ENCODE measurements at places on chromosomes 6 and 20.
A peak's percentile ranks its signal among the peaks of the same experiment; 100 is the strongest.

- H3K27ac ChIP-seq = no peak overlapping the region
- no peaks in the 10 kb centered on the region for H3K27me3 ChIP-seq
- DNase-seq = no peak
- no peak overlapping the region for H3K4me3 ChIP-seq
- peaks cover 5% of the 10 kb centered on the region for H3K36me3 ChIP-seq
Measured at GRCh38 chr6:110658631-110659211, 156.5 kb downstream of the CDK19 start.

DNA sequence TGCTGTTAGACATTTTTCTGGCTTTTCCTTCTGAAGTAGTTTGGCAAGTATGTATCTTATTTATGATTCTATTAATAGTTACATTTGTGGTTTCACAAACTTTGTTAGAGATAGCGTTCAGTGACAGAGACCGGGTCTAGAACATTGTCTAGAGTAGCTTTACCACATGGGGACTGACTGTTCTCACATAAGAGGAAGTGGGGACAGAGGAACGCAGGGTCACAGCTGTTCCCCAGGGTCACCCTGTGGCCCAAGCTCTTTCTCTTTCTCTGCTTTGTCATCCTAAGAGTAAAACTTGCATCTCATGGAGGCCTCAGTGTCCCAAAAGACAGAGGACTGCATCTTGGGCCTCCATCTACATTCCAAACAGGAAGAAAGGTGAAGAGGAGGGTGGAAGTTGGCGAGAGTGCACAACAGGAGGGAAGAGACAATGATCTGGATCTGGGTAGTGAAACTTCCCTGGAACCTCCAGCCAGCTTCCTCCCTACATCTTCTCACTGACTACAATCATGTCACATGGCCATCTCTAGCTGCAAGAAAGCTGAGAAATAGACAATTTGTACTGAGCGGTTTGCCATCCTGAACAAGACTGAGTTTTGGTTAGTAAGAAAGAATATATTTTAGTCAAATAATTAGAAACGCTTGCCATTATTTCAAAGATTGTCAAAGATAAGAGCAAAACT, 645.8 kb upstream of the ARID1B start:
- no peaks in the 10 kb centered on the region for H3K27me3 ChIP-seq
- H3K4me3 ChIP-seq = no peak overlapping the region
- no peak overlapping the region for H3K27ac ChIP-seq
- DNase-seq = no peak

DNA sequence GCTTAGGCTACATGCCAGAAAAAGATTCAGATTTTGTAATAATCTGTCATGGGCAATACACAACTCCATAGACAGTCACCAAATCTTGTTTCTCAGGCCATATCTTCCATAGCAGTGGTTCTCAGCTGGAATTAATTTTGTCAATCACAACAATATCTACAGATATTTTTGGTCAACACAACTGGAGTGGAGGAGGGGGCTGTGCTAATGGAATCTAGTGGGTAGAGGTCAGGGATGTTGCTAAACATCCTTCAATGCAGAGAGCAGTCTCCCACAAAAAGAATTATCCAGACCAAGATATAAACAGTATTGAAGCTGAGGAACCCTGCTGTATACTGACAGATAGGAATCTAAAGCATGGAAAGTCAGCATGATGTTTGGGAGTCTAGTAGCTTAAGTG, 174.6 kb downstream of the UBE3D start:
- no peak overlapping the region for H3K27ac ChIP-seq
- DNase-seq = no peak
- peaks cover 3% of the 10 kb centered on the region for H3K4me1 ChIP-seq
- no peaks in the 10 kb centered on the region for H3K36me3 ChIP-seq
- no peaks in the 10 kb centered on the region for H3K27me3 ChIP-seq
- no peak overlapping the region for H3K4me3 ChIP-seq

DNA sequence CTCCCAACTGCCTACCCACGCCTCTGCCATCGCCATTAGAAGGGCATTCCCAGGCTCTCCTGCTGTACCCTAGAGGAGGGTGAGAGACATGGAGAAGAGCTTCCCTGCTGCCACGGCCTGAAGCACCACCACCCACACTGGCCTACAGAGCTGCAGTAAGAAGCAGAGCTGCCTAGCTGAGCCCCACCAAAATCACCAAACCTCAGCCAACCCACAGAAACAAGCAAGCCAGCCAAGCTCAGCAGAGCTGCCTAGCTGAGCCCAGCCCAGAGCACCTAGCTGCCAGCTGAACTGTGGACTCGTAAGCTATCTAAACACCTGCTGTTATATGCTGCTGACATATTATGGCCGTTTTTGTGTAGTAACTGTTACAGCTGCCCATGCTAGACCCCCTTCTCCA, 149.2 kb downstream of the PCSK2 start:
- H3K27ac ChIP-seq = no peak overlapping the region
- no peaks in the 10 kb centered on the region for H3K4me1 ChIP-seq
- H3K4me3 ChIP-seq = no peak overlapping the region
- DNase-seq = no peak

GRCh38 chr6:90080876-90081481, 186.7 kb downstream of the GJA10 start:
- DNase-seq = no peak
- H3K27me3 ChIP-seq = peaks cover 8% of the 10 kb centered on the region
- no peak overlapping the region for H3K27ac ChIP-seq
- H3K4me1 ChIP-seq = peaks cover 17% of the 10 kb centered on the region

DNA sequence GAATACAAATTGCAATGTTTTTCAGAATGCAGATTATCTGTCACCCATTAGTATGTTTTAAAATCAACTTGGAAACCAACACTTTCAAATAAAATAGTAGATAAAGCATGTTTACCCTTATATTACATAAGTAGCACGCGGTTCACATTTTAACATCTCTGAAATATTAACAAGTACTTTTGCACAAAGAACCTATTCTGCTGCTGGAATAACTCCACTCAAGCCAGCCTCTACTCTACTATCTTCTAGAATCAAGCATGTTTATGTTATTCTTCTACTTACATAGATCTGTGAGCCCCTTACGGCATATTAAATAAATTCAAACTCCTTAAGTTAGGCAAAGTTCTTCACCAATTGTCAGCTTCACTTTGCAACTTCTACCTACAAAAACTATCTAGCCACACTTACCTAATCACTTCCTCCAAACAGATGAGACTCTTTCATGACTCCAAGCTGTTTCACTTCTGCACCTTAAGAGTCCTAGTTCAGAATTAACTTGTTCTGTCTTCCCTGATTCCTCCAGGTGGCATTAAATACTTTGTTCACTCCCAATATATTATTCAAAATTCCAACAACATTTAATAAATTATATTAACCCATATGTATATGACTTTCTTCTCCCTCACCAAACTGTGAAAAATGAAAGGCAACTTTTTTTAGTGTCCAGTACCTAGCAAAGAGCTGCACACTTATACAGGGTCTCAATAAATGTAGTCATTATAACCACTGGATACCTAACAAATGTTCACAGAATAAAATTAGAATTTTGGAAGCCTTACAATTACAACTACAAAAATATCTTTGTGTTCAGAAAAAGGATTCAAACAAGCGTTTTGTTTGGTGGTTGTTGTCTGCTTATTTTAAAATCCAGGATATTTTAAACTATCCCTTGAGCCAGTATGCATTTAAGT, 12.1 kb downstream of the CEP85L start:
- H3K27ac ChIP-seq = no peak overlapping the region
- no peaks in the 10 kb centered on the region for H3K27me3 ChIP-seq
- no peak for DNase-seq

GRCh38 chr6:71292001-71292400, 3.4 kb downstream of the OGFRL1 start:
- H3K4me1 ChIP-seq = no peaks in the 10 kb centered on the region
- H3K4me3 ChIP-seq = no peak overlapping the region
- H3K27ac ChIP-seq = no peak overlapping the region
- no peaks in the 10 kb centered on the region for H3K27me3 ChIP-seq
- H3K36me3 ChIP-seq = peaks cover 6% of the 10 kb centered on the region

- no peak for DNase-seq
- H3K27me3 ChIP-seq = no peaks in the 10 kb centered on the region
- H3K36me3 ChIP-seq = no peaks in the 10 kb centered on the region
- H3K4me3 ChIP-seq = no peak overlapping the region
- H3K27ac ChIP-seq = no peak overlapping the region
Measured at GRCh38 chr20:20439602-20440190, 71.8 kb downstream of the INSM1 start.

GRCh38 chr6:11009353-11009752, 34.8 kb downstream of the ELOVL2 start:
- H3K27ac ChIP-seq = no peak overlapping the region
- peak; percentile 69 for DNase-seq
- peaks cover 49% of the 10 kb centered on the region for H3K36me3 ChIP-seq
- H3K4me3 ChIP-seq = no peak overlapping the region

GRCh38 chr20:48621376-48622078, 206.3 kb downstream of the PREX1 start:
- DNase-seq = no peak
- no peaks in the 10 kb centered on the region for H3K4me1 ChIP-seq
- H3K4me3 ChIP-seq = no peak overlapping the region
- H3K27ac ChIP-seq = no peak overlapping the region
- peaks cover 24% of the 10 kb centered on the region for H3K36me3 ChIP-seq

- H3K27ac ChIP-seq = no peak overlapping the region
- no peak for DNase-seq
- no peaks in the 10 kb centered on the region for H3K36me3 ChIP-seq
- no peaks in the 10 kb centered on the region for H3K27me3 ChIP-seq
- H3K4me3 ChIP-seq = peak overlapping the region; percentile 19
Measured at GRCh38 chr6:20575125-20575524, 40.9 kb downstream of the CDKAL1 start.

DNA sequence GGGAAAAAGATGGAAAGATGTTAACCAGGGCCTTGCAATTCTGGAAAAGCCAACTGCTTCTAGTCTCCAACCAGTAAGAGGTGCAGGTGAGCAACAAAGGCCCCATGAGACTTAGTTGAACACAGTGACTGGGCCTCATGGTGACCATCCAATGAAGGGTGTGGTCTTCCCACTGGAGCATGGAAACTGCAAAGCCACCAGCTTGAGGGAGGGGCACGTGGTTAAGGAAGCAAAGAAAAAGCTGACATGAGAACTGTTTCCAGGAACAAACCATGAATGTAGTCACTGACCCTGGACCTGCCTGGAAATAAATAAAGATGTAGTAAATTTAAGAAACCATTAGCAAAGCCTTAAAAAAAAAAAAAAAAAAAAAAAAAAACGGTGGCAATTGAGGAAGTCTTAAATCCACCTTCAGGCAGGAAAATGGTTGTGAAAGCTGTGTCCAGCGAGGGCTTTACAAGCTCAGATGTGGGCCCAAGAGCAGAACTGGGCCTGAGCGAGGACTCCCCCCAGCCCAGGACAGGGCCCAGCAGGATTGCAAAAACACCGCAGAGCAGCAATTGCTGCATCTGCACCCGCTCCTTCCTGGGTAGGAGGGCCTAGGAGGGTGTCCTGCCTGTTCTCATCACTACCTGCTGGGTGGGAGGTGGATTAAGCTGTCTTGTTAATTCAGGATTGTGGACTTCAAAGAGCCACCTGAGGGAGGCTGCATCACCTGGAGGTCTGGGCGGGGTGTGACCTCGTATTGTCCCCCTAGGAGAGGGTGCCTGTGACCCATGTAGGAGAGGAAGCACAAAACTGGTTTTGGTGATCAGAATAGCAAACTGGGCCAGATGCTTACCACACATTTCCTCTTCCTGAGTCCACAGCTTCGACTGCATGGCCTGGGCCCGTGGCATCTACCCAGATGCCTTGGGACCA, 10.3 kb downstream of the GFRA4 start:
- H3K4me3 ChIP-seq = no peak overlapping the region
- no peaks in the 10 kb centered on the region for H3K4me1 ChIP-seq
- DNase-seq = no peak
- peaks cover 3% of the 10 kb centered on the region for H3K36me3 ChIP-seq
- no peaks in the 10 kb centered on the region for H3K27me3 ChIP-seq

DNA sequence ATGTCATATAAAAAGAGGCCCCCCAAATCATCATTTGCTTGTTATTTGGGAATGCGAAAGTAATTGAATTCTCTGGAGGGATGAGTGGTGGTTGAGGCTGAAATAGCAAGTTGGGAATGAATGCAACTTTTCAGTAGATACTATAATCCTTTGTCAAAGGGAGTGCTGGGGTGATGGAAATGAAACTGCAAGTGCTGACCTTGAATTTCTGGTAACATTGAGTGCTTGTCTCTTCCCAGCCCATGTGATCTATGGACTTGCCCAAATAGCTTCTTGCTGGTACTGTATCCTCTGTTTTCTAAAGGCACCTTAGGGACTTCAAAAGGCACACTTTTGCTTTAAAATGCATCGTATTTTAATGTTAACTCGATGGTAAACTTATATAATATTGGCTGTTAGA, 14.8 kb downstream of the PAQR8 start:
- H3K4me3 ChIP-seq = no peak overlapping the region
- H3K27me3 ChIP-seq = no peaks in the 10 kb centered on the region
- DNase-seq = no peak

GRCh38 chr6:54876365-54876764, 29.8 kb downstream of the FAM83B start:
- H3K36me3 ChIP-seq = no peaks in the 10 kb centered on the region
- H3K27ac ChIP-seq = no peak overlapping the region
- no peak for DNase-seq
- H3K4me3 ChIP-seq = no peak overlapping the region
- H3K4me1 ChIP-seq = peaks cover 6% of the 10 kb centered on the region

- peaks cover 15% of the 10 kb centered on the region for H3K36me3 ChIP-seq
- H3K27me3 ChIP-seq = no peaks in the 10 kb centered on the region
- no peak for DNase-seq
- H3K4me3 ChIP-seq = peak overlapping the region; percentile 79
Measured at GRCh38 chr20:31573555-31574321, 31.4 kb upstream of the ID1 start.

- peaks cover 2% of the 10 kb centered on the region for H3K4me1 ChIP-seq
- H3K36me3 ChIP-seq = no peaks in the 10 kb centered on the region
- no peak for DNase-seq
- no peak overlapping the region for H3K27ac ChIP-seq
Measured at GRCh38 chr6:3517350-3517749, 60.5 kb upstream of the SLC22A23 start.

DNA sequence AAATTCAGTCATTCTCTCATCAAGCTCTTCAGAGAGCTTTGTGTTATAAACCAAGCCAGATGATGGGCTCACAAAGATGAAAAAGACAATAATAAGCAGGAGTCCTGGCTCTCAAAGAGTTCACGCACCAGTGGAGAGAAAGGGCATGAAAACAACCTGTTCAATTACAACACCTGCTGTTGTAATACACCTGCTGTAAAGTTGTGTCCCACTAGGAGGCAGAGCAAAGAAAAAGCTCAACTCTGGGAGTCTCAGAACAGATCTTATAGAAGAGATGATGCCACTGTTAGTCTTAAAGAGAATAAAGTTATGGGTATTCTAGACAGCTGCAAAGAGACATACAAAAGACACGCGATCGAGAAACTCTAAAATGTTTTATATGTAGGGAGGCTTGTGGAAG, 100.6 kb downstream of the DCDC2 start:
- H3K4me1 ChIP-seq = peaks cover 6% of the 10 kb centered on the region
- H3K4me3 ChIP-seq = no peak overlapping the region
- peak; percentile 58 for DNase-seq
- H3K27me3 ChIP-seq = no peaks in the 10 kb centered on the region

- no peak for DNase-seq
- H3K27ac ChIP-seq = no peak overlapping the region
- H3K27me3 ChIP-seq = no peaks in the 10 kb centered on the region
Measured at GRCh38 chr6:140316966-140317365, 942.5 kb upstream of the CITED2 start.
